ENCODE measurements at places on chromosomes 3 and 15.

DNA sequence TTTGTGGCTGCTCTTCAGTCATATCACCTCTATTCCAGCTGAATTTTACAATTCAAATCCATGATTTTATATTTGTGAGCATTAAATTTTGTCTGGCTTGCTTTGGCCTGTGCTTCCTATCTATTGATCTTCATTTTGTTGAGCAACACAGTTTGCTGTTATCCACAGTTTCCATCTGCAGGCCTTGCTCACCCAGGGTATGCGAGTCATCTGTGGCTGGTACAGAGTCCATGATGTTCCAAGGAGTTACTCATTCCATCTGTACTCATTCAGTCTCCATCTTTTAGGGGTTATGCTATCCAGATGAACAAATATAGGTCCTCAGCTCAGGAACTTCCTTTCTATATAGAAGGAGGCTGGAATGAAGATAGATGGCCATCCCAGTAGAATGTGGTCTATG is 70.1 kb upstream of the CCK start:
- DNase-seq, result no peak

GRCh38 chr3:48997102-48997635 is 7.1 kb downstream of the P4HTM start:
- no peak for DNase-seq

GRCh38 chr3:184322731-184323487 is 8.5 kb downstream of the EIF4G1 start:
- DNase-seq, result no peak

DNA sequence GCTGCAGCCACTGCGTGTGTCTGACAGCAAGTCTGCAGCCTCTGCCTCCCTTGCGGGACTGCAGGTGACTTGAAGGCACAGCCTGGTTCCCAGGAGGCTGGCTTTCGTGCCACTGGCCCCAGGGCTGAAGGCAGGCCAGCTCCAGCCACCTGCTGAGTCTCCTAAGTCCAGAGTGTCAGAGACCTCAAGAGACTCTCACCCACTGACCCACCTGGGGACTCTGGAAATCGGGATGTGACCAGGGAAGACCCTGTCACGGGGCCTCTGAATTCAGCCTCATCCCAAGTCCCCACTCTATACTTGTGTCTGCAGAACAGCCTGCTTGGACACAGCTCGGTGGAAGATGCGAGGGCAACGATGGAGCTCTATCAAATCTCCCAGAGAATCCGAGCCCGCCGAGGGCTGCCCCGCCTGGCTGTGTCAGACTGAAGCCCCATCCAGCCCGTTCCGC is 16.3 kb downstream of the ISG20 start:
- DNase-seq, result no peak

GRCh38 chr15:89820666-89821611 is 6.3 kb upstream of the ANPEP start:
- DNase-seq, result no peak

DNA sequence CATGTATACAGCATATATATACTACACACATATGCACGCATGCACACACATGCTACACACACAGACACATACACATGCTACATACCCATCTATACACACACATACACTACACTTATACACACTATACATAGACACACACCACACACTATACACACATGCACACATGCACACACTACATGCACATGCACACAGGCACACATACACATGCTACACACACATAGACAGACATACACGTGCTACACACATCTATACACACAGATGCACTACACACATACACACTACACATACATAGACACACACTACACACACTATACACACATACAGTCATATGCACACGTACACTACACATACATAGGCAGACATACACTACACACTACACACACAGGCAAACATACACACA is 51.2 kb upstream of the PRR20G start:
- DNase-seq, result no peak

- no peak for DNase-seq
Observed at GRCh38 chr15:29063646-29064045, 177.9 kb downstream of the APBA2 start.

GRCh38 chr3:128814060-128814459 is 65.4 kb upstream of the ACAD9 start:
- DNase-seq, result no peak

DNA sequence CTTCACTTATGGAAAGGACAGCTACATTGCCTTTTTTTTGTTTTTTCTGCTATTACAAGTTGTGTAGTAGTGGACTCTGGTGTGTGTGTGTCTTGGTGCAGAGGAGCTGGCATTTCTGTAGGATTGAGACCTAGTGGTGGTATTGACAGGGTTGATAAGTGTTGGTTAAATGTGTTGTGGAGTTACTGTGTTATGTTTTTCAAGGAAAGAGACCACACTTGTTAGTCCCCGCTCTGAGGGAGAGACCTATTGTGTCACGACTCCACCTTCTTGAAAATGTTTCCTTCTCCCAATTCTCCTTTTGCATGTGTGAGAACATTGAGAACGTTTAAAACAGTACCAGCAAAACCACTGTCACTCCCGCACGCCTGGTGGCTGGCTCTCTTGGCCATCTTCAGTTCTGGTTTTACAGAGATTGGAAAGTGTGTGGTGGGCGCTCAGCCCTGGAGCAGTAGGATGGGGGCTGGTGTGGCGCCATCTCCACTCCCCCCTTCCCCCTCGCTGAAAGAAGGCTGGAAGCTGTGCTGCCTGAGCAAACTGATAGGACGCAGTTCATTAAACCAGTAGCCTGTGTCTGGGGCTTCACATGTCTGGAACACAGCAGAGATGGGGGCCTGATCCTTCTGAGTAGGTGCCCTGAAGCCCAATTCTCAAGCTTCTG is 5.5 kb downstream of the KLF13 start:
- no peak for DNase-seq

GRCh38 chr3:177852001-177852807 is 654.9 kb upstream of the TBL1XR1 start:
- DNase-seq, result no peak

- no peak for DNase-seq
Observed at GRCh38 chr3:33044676-33045075, 52.3 kb downstream of the GLB1 start.

Data from Right ventricle myocardium superior (tissue), 1 donor.